Right ventricle myocardium superior (tissue), 1 donor: ENCODE measurements at places on chromosomes 13 and 19. TPM values are rescaled to one million over a fixed set of nuclear protein-coding genes. Genes with fewer than 3 reads are reported as not detected.
A peak's percentile ranks its signal among the peaks of the same experiment; 100 is the strongest.

GRCh38 chr13:72132075-72132474 is 265.1 kb upstream of the DACH1 start:
- no peak for DNase-seq

DNA sequence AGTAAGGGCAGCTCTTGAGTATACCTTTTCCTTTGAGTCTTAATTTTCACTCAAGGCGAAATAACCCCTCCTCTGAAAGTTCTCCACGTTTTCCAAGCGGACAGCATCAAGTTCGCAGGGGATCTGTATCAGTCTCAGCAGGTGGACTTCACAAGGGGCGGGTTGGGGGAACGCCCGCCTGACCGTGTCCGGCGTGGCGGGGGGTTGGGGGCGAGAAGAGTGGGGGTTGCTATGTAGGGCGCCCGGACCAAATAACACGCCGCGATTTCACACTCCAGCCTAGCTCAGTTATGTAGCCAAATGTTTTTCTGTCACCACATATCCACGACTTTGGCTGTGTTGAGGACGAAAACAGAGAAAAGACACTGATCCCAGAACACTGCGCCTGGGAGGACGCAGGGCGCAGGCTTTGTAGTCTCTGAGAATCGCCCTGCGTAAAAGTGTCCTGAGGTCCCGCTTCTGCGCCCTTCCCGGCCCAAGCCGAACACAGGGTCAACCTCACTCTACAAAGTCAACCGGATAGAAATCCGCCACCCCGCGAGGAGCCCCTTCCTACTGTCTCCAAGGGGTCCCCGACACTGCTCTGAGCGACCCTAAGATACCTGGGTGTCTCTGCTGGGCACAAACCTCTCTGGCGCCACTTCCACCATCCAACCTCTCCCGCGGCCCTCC is 524 bp downstream of the RUBCNL start:
- DNase-seq = no peak

GRCh38 chr13:71149498-71150363 is 717.3 kb downstream of the DACH1 start:
- no peak for DNase-seq

- DNase-seq = no peak
Observed at GRCh38 chr13:106922384-106922783, 354.4 kb upstream of the ARGLU1 start.

GRCh38 chr13:53901593-53901992 is 873.0 kb downstream of the OLFM4 start:
- DNase-seq = no peak

- no peak for DNase-seq
Observed at GRCh38 chr19:30634996-30635975, 263.1 kb downstream of the ZNF536 start.

Gene PGLYRP2
- not detected for total RNA-seq

DNA sequence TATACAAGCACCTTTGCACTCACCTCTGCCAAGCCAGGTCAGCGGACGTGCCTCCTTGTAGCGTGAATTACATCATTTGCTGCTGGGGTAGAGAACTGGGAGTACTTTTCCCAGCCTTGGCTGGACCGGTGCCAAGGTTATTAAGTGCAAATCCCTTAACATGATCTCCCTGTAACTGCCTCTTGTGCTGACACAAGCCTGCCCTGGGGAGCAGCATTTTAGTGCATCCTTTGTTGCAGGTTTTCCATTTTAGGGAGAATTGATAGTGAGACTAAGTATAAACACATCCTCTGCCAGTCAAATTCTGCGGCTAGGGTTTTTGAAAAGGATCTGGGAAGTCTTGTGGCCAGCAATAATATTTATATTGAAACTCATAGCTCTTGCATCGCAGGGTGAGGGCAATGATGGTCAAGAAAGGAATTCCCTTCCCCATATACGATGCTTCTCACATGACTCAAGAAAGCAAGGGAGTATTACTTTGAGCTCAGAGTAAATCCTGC is 32.7 kb upstream of the DCLK1 start:
- peak; percentile 76 for DNase-seq

GRCh38 chr19:1851654-1852580 is 3.6 kb upstream of the REXO1 start:
- DNase-seq = no peak

DNA sequence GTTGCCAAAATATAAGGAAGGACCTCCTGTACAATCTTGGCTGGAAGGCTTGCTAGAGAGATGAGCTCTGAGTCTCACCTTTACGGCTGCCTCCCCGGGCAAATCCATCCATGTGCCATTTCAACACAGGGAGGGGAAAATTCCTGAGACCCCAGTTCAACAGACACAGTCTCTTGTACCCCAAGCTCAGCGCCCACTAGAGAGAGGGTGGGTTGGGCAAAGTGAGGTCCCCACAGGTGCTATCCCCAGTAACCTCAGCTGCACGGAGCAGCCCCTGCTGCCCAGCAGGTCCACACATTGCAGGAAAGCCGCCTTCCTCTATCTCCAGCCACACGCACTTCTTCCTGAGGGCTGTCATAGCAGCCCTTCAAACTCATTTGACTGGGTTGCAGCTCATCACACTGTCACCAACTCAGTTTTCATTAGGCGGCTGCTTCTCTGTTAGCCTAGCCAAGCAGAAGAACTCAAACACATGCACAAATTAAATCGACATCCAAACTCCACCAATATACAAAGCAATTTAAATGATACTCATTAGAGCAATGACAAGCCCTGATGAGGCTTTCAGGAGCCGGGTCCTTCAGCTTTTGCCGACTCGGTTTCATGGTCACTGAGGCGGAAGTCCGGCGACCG is 80.4 kb downstream of the TSHZ3 start:
- no peak for DNase-seq

Gene MYBPC2
- total RNA-seq = not detected
